Gastroesophageal sphincter (tissue), 4 donors: ENCODE measurements at places on chromosomes 2 and 18.
A peak's percentile ranks its signal among the peaks of the same experiment; 100 is the strongest.

GRCh38 chr18:22524783-22525182 lies 107.1 kb upstream of the CTAGE1 start:
- no peak for ATAC-seq

DNA sequence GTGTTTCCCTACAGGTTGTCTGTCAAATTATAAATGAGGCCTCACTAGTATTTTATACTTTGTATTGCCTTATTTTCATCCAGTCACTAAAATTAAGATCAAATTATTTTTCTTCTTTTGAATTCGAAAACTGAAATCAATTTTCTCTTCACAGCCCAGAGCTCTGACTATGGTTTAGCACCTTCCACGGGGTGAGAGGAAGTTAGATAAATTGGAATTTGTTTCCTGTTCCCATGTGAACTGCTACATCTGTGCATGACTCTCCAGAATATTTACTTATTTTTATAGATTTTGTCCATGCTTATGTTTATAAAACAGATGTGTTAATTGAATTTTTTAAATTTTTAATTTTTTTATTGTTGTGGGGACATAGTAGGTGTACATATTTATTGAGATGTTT lies 656.5 kb downstream of the IRS1 start:
- ATAC-seq: no peak

GRCh38 chr2:231939022-231939421 lies 12.8 kb upstream of the NPPC start:
- no peak for ATAC-seq

DNA sequence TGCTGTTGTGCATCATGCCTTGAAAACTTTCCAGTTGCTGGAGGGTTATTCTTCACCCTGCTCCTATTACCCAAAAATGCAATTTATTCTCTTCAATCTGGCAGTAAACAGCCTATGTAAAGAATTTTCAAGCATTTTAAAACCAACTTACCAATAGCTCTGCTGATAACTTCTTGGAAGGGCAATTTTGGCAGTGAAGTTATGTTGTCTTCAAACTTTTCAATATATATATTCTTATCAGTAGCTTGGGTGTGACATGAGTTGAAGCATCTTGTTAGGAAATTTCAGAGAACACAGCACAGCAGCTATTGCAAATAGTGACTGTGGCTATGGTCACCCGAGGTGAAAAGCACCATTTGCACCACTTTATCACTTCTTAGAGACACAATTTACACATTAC lies 395.5 kb downstream of the STK39 start:
- no peak for ATAC-seq

- ATAC-seq: no peak
Observed at GRCh38 chr2:86315084-86315483, 22.3 kb downstream of the REEP1 start.

DNA sequence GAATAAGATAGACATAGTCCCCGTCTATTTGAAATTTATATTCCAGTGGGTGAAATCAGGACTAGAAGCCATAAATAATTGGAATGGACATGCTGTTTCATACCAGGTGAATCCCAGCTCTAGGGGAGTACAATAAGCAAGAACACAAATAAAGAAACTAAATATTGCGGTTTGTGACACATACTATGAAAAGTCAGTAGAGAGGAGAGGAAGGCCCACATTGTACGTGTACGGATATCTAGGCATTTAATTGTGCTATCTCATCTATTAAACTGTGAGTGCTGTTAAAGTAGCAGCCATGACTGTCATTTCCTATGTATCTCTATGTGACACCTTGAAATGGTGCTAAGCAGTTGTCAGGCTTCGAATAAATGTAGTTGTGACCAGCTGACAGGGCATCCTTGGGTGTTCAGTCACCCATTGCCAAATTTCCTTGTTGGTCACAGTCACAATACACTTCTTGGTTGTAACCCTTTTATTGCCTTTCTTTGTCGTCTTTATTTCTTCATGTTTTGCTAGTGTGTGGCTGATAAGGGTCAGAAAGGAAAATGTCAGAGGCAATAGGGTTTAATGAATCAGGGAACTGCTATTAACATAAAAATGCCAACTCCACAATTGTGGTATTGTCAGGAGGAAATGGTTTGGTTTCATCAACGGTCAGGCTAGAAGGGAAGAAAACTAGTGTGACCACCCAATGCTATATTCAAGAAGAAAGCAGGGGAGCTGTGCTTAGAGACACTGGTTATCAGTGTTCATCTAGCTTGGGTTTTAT lies 31.5 kb downstream of the CPO start:
- ATAC-seq: no peak

DNA sequence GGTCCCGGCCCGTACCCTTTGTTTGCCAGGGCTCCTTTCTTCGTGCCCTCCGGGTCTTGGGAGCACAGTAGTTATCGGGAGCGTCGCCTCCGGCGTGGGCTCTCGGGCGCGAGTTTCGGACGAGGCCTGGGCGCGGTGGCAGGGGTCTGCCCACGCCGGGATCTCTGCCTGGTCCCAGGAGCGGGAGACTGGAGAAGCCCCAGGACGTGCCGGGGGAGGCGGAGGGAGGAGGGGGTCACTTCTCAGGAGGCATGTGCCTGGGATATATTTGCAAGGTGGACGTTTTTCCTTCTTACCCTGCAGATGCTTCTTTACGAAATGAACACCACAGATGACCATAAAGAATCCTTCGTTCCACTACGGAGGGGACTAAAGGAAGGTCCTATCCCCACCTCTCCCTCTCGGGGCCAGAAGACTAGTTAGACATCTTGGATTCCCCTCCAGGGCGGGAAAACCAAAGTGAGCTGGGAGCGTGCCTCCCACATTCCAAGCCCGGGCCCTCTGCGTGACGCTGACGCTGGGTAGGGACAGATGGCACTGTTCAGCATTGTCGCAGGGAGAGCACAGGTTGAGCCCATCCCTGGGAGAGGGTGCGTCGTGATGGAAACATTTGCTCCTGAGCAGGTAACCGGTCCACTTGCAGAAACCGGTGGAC lies 483 bp upstream of the FHL2 start:
- ATAC-seq: peak; percentile 29

DNA sequence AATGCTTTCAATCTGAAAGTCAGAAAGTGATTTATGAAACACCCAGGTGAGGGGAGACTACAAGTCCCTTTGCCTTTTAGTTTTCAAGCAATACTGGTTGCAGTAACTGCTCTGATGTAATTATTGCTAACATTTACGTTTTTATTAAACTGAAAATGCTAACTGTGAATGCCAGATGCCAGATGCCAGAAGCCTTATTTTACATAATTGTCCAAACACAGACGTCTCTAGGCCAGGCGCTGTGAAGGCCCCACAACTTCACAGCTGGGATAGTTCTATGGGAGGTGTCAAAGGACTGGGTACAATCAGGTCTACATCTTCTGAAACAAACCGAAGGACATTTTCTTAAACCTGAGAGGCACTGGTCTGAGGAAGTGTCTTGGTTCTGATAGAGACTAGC lies 27.5 kb upstream of the MSGN1 start:
- ATAC-seq: no peak

DNA sequence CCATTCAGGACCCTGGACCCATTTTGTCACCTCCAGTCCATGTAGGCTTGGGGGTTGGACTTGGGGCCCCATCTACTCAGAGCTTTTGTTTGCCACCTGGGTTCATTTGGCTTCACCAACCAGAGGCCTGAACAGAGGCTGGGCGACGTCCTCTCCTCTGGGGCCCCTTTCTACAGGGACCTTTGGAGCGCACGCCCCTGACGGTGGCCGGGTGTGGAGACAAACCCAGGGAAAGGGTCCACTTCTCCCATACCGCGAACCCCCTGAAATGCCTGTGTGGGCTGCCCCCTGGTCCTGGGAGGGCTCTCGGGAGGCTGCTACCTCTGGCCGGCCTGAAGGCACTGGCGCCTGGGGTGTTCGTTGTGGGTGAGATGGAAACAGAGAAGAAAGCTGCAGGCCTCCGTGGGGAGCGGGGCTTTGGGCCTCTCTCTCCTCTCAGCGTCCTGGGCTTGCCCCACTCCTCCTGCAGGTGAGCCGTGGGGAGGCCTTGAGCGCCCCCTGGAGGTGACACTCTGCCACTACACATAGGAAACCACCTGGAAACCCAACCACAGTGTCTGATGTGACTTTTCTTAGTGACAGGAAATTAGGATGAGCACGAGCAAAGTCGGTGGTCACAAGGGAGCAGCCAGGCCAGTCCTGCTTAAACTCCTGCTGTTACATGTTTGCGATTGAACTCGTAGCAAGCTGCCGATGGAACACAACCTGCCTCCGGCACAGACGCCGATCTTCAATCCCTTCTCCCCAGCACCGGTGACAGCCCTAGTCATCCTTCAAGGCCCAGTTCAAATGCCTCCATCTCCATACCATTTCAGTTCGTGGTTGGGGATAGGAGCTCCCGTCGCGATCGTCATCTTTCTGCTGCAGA lies 12.0 kb upstream of the NTSR2 start:
- ATAC-seq: no peak

GRCh38 chr2:39483534-39483933 lies 46.4 kb upstream of the MAP4K3 start:
- no peak for ATAC-seq

GRCh38 chr2:43082903-43083677 lies 143.3 kb downstream of the ZFP36L2 start:
- ATAC-seq: no peak

DNA sequence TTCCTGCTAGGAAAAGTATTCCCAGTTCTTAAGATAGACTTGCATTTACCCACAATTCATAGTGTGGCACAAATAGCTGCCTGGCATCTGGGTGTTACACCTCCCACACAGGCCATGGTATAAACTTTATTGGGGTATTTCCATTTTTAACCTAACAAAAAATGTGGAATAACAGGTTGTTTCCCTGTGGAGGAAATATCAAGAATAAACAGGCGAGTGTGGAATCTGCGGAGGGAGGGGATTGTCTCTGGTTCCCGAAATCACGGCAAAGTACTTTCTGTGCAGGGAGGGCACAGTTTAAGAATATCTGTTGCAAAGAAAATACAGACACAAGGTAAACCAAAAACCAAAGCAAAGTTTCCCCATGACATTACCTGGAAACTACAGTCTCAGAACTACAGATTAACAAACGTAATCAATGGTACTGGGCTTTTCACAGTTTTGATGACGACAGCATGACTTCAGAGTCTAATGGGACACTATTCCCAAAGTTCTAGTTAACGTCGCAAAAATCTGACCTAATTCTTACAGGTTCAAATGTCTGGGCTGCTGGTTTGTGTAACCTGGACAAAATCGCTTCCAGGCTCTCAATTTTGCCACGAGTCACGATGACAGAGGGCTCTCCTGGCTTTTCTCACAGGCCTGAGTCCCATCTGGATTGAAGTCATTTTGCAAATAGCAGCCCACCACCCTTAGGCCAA lies 1.4 kb downstream of the STARD7 start:
- no peak for ATAC-seq

- ATAC-seq: no peak
Observed at GRCh38 chr2:6181926-6182325, 489.7 kb downstream of the SOX11 start.

DNA sequence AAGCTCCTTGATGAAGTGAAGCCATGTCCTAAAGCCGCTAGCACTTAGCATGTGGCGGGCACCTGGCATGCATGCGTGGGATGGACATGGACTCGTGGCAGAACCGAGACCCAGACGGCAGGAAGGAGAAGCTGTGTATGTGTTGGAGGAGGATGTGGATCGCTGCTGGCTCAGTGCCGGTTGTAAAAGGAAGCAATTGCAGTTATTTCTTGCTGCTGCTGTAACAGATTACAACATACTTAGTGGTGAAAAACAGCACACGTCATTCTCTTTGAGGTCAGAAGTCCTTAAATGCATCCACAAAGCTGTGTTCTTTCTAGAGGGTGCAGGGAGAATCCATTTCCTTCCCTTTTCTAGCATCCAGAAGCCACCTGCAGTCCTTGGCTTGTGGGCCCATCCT lies 74.6 kb downstream of the AGAP1 start:
- no peak for ATAC-seq

GRCh38 chr18:60292186-60292585 lies 80.4 kb downstream of the MC4R start:
- ATAC-seq: no peak

DNA sequence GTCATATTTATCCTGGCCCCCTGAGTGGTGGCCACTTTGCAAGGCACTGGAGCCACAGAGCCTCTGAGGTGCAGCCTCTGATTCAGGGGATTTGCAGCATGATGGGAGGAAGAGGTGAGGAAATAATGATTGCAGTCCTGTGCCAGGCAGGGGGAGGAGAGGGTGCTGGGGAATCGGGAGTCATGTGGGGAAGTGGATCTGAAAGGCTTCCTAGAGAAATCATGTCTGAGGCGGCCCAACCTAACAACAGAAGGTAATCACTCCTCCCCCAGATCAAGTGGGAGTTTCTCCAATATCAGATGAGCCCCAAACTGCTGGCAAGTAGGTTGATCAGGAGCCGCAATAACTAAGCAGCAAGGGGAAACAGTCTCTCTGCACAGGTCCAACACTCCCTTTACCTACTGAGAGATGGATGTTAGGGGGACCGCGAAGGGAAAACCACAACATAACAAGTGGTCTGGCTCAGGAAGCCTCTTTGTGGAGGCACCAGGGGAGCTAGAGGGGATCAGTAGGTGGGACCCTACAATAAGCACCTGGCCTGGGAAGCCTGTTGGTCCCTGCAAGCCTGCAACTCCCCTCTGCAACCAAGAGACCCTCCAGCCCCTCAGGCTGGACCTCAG lies 71.8 kb upstream of the NPAS2 start:
- ATAC-seq: no peak

- no peak for ATAC-seq
Observed at GRCh38 chr18:35282353-35282752, 7.7 kb downstream of the ZSCAN30 start.

- no peak for ATAC-seq
Observed at GRCh38 chr18:55524353-55525073, 63.5 kb downstream of the TCF4 start.

GRCh38 chr18:37668971-37669747 lies 103.6 kb upstream of the CELF4 start:
- ATAC-seq: no peak

DNA sequence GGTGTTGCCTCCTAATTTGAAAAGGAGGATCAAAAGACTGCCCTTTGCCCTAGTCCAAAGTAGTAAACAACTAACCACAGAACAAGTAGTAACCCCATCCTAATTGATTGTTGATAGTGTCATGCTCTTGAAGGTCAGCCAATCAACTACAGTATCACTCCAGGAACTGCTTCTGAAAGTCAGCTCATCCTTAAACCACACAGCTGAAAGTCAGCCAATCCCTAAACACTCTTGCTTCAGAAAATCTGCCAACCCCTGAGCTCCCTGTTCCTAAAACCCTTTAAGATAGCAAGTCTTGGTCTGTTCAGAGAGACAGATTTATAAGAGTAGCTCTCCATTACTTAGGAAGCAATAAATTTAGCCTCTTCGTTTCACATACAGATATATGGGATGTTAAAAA lies 51.6 kb upstream of the CPO start:
- ATAC-seq: no peak

GRCh38 chr2:237752761-237753165 lies 45.8 kb upstream of the RBM44 start:
- ATAC-seq: no peak

DNA sequence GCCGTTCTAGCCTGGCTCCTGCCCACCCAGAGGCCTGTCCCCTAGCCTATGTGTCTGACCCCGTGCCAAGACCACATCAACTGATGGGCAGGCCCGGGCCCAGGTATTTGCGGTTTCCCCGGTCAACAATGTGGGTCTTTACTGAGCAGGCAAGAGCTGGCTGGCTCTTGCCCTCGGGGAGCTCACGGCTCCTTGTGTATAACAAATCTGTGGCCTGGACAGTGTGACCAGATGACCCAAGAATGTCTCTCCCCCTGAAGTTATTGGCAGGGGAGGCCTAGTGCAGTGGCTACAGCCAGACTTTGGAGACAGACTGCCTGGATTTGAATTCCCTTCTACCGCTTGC lies 179.6 kb downstream of the KLHL29 start:
- no peak for ATAC-seq
